H4 (cell line): ENCODE measurements at places on chromosomes 6 and 20. TPM values are rescaled to one million over a fixed set of nuclear protein-coding genes. Genes with fewer than 3 reads are reported as not detected.

The RBPJL gene
- total RNA-seq, result not detected in 2 replicates

DNA sequence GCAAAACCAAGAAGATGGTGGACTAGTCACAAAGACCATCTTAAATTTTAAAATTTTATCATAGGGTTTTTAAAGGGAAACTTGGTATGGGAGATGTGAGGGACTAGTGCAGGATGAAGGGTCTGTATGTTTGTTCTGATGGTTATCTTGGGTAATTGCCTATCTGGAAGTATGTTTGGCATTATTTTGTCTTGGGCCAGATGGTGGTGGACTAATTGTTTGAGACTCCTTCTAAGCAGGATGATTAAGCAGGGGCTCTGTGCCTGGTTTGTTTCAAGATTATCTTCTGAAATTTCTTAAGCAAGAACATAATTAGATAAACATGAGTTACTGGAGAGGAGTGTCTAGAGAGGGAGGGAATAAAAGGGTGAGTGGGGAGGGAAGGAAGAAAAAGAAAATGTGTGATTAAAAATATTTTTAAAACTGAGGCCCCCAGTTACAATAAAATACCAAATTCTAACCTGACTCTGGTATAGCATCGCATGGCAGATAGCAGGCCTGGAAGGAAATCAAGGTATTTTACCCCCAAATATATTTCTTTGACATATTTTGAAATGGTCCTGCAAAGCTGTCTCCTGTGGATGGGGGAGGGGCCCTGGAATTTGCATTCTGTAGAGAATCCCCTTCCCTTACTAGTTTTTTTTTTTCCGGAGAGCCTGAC, 49.9 kb upstream of the FAM184A start:
- DNase-seq, result no peak

DNA sequence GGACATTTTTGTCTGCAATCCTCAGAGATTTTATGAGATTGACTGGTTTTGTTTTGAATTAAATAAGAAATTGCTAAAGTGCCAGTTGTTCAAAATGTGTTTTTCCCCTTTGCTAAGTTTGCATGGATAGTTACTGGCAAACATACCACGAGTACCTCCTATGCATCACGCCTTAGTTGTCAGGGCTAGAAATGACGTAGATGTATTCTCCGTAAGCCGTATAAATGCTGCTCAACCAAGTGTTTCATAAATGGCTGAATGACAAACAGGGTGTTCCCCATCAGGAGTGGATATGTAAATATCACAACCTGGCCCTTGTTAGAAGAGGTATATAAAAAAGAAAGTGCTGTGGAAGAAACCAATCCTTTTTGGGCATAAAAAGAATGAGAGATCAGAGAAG, 341.1 kb upstream of the ZFP64 start:
- DNase-seq, result no peak

DNA sequence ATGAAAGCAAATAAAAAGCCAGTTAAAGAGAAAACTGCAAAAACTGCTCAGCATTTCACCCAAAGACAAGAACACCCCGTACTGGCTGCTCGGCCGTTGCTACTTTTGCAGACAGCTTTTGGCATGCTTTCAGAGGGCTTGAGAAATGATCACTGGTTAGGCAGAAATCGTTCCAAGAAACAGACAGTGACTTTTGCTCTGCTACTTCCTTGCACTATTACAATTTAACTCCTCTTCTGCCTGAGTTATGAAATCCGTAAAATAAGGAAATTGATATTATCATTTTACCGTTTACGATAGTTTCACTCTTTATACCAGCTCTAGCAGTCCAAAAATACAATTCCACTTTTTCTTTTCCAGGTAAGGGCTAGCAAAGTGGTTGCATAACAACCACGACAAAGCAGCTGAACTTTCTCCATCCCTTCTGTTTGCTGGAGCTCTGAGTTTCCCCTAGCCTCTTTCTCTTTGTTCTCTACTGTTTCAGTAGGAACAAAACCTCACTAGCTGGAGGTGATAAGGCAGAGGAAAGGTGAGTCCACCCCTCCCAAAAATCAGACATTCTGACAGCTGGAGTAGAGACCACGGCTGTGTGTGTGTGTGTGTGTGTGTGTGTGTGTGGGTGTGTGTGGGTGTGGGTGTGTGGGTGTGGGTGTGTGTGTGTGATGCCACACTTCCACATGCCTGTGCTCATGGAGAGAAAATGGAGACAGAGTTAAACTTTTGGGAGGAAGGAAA, 191.8 kb upstream of the RREB1 start:
- no peak for DNase-seq

GRCh38 chr6:148657048-148657447, 89.8 kb upstream of the UST start:
- DNase-seq, result peak; percentile 53

GRCh38 chr20:35285806-35286076, 1.2 kb upstream of the EIF6 start:
- no peak for DNase-seq

DNA sequence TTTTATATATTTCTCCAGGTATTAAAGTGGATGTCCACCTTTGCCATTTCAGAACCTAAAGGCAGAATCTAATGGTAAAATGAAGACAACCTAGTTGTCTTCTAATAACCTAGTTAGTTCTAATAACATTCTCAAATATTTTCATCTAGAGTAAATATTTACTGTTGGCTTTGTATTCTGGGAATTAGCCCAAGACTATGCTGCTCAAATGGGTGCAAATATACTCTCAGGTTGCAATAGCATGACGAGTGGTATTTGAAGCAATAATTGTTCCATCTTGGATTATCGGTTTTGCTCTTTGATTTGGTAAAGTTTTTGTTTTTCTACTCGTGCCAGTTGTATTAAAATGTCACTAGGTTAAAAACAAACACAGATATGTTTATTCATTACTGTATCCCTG, 21.0 kb upstream of the RSPH4A start:
- DNase-seq, result no peak

GRCh38 chr20:54344832-54345231, 130.6 kb upstream of the DOK5 start:
- no peak for DNase-seq

DNA sequence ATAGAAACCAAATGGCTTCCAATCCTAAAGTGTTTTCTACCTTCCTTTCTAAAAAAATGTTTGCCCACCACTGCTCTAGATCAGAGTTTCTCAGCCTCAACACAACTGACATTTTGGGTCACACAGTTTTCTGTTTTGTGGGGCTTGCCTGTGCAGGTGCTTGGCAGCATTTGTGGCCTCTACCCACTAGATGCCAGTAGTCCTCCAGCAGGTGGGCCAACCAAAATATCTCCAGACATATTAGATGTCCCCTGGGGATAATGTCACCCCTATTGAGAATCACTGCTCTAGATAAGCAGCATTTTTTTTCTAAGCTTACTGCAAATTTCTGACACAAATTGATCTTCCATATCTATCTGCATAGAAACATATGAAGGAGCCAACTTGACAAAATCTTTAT, 26.3 kb upstream of the EPM2A start:
- no peak for DNase-seq

The HTR1E gene
- not detected in 2 replicates for total RNA-seq

The CLIC1 gene
- total RNA-seq, result 710 and 730 TPM in 2 replicates

DNA sequence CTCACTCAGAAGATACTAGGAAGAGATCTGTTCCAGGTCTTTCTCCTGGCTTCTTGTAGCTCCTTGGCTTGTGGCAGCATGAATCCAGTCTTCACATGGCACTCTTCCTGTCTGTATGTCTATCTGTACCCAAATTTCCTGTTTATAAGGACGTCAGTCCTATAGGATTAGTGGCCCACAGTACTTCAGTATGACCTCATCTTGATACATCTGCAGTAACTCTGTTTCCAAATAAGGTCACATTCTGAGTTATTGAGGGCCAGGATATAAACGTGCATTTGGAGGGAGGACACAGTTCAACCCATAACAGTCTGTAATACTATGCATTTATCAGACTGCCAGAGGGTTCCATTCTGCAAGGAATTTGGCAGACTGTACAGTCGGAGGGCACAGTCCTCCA, 57.6 kb upstream of the DYNLRB1 start:
- DNase-seq, result peak; percentile 11

The IDH3B gene
- total RNA-seq, result 117 and 138 TPM in 2 replicates

GRCh38 chr20:46549188-46549972, 1.1 kb downstream of the OCSTAMP start:
- DNase-seq, result no peak

DNA sequence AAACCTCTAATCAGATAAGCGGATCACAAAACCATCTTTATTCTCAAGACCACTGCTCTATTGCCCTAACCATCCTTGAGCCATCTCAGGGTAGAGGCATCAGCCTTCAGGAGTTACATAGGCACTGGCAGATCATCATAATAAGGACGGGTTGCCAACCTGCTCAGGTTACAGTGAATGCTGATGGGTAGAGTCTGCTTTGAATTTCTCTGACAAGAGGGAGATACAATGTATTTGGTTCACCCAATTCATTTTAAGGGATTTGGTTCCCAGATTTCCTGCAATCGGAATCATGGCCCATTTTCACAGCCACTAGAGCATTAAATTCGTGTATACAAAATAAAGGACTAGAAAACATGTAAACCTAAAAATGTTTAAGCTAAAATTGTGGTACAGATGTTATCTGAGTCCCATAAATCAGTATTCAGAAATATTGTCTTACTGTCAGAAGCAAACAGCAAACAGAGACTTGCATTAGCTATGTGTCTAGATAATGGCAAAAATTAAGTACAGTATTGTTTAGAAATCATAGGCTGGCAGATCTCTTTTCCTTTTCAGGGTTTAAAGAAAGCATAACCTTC, 41.9 kb upstream of the TMEM170B start:
- no peak for DNase-seq

DNA sequence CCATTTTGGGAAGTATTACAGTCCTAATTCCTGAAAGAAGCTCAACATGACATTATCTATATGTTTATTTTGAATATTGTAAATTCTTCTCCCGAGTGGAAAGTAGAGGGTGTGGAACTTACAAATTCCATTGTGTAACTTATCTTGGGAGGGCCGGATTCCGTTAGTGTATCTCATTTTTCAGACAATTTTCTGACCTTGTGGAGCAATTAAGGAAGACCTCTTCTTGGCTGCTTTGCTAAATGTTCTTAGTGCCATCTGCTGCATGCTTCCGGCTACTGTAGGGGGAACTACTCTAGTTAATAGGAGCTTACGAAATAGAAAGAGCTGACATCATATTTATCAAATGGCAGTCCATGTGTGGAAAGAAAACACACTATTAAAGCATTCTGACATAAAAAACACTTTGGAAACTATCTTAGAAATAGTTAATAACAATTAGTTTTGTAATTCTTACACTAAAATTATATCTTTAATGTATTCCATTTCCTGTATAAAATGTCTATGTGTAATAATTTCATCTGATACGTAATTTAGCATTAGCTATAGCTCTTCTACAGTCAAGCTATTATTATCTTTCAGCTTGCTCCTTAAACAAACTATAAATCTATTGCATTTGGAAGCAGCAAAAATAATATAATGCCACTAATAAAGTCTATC, 41.5 kb upstream of the KCNQ5 start:
- DNase-seq, result peak; percentile 82

DNA sequence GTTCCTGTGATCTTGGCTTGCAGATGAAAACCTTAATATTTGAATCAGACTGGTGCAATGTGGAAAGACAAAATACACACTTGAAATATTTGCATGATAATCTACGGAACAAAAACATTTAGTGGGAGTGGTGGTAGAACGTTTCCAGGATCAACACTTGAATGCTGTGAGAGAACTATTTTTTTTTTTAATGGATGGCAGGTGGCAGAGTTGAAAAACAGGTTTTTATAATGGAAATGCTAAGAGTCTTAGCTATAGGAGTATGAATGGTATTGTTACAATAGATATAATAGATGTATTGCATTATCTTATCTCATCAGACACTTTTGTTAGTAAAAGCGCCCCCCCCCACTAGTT, 49.2 kb downstream of the CDKAL1 start:
- no peak for DNase-seq

The BMP7 gene
- total RNA-seq, result 11.3 and 11.8 TPM in 2 replicates

The SLC17A1 gene
- not detected in 2 replicates for total RNA-seq

The TPBG gene
- 15.9 and 20.3 TPM in 2 replicates for total RNA-seq

- peak; percentile 60 for DNase-seq
These were observed 6.9 kb upstream of the OSER1 start for GRCh38 chr20:44217342-44218092.

The SLC17A2 gene
- not detected in 2 replicates for total RNA-seq

DNA sequence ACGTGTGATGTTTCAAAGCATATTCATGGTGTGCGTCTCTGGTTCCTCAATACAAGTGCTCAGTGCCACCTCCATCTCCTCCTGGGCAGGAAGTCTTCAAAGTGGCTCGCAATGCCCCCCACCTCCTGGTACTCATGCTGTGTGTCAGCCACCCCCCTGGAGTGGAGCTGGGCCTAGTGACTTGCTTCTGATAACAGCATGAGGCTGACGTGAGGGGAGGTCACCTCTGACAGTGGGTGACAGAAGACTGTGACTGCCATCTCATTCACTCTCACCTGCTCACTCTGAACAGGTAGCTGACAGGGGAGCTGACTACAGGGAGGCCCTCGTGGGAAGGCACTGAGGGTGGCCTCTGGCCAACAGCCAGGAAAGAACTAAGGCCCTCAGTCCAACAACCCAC, 92.4 kb upstream of the NFATC2 start:
- no peak for DNase-seq

- no peak for DNase-seq
These were observed 42.4 kb downstream of the DHX35 start for GRCh38 chr20:39004508-39004907.

The EFCAB8 gene
- 0.04 TPM in 1 of 2 replicates, not detected in the other for total RNA-seq

The TMEM74B gene
- total RNA-seq, result 0.52 TPM in 1 of 2 replicates, not detected in the other

DNA sequence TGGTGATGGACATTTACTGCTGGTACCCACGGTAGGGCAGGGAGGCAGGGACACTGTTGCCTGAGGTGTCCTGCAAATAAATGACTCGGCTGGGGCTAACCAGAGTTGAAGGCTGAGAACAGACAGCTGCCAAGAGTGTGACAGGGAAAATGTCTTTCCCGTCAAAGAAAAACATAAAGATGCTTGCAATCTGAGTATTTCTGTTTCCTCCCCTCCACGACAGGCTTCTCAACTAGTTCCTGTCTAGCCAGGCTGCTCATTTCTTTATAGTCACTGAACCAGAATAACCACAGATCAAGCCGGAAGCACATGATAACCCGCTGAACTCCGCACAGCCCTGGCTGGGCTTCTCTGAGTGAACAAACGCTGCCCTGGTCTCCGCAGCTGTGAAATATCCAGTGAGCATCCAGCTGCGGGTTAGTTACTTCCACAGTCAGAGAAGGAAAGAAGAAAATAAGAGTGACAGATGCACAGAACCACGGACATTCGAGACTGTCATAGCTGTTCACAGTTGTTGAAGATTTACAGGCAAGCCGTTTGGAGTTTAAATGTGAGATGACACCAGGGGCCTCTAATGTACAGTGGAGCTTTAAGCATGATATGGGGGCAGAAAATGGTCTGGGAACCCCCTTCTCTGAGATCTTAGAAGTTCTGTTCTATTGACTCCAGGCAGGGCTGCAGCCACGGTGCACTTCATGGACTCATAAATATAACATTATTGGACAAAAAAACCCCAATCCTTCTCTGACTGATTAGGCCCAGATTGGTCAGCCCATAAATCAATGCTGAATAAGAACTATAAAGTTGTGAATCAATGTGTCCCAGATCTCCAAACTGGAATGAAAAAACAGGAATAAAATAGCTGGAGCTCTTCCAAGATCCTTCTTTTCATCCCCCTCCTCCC, 299.9 kb upstream of the SUPT3H start:
- DNase-seq, result peak; percentile 48
